NCI-H1092 (cell line): ENCODE measurements at places on chromosomes 6 and 20.

DNA sequence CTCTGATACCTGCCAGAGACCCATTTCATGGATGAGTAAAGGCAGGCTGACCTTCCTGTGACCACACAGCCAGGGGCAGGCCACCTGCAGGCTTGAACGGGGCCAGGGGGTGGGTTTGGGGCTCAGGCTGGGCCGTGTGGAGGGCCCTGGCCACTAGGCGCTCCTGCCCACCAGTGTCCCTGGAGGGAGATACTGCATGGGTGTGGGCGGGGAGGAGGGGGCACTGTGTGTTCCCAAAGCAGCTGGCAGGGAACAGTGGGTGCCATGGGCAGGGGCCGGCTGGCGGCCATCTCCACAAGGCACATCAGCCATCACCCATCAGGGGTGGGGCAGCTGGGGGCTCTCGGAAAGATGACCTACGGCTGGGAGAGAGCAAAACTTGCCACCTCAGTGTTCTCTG lies 15.4 kb downstream of the SRC start:
- no peak for DNase-seq

GRCh38 chr6:36759148-36759759 lies 61.6 kb downstream of the RAB44 start:
- DNase-seq = peak; percentile 25

- no peak for DNase-seq
Measured at GRCh38 chr20:57993716-57994431, 234.6 kb downstream of the ANKRD60 start.

- no peak for DNase-seq
Measured at GRCh38 chr20:17627101-17627955, 54.7 kb downstream of the RRBP1 start.

GRCh38 chr20:8318965-8319625 lies 187.0 kb downstream of the PLCB1 start:
- no peak for DNase-seq

DNA sequence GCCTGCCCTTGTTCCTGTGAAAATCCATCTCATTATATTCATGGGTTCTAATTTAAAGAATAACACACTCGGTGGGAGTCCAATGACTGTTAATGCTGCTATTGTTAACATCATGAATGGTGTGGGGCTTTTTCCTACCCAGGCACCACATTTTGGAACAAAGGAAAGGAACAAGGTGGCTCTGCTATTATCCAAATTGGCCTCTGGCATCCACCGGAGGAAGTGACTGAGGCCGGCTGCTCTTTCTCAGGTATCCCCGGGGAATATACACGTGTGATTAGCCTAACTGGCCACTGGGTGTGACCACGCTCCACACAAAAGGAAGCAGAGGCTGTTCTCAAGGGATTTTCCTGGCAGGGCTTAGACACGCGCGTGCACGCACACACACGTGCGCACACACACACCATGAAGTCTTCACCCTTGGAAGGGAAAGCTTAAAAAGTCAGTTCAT lies 601.2 kb upstream of the ARID1B start:
- peak; percentile 66 for DNase-seq

- DNase-seq = no peak
Measured at GRCh38 chr6:29789176-29789575, 38.4 kb upstream of the HLA-G start.

DNA sequence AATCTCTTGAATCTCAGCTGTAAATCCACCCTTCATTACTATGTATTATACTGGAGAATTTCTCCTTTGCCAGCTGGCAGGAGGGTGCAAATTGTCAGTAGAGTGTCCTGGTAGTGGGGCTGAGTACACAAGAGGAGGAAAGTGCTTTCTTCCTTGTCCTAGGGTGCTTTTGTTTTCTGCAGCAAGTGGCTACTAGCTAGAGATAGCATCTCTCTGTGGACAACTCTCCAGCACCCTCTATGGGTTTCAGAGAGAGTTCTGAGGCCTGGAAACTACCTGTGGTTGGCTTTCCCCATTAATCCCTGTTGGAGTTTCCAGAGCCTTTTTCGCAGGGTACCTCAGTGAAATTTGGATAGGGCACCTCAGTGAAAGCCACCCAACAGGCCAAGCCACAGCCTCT lies 422.5 kb upstream of the RGS17 start:
- DNase-seq = no peak

- no peak for DNase-seq
Measured at GRCh38 chr6:40187535-40188144, 253.4 kb upstream of the MOCS1 start.

DNA sequence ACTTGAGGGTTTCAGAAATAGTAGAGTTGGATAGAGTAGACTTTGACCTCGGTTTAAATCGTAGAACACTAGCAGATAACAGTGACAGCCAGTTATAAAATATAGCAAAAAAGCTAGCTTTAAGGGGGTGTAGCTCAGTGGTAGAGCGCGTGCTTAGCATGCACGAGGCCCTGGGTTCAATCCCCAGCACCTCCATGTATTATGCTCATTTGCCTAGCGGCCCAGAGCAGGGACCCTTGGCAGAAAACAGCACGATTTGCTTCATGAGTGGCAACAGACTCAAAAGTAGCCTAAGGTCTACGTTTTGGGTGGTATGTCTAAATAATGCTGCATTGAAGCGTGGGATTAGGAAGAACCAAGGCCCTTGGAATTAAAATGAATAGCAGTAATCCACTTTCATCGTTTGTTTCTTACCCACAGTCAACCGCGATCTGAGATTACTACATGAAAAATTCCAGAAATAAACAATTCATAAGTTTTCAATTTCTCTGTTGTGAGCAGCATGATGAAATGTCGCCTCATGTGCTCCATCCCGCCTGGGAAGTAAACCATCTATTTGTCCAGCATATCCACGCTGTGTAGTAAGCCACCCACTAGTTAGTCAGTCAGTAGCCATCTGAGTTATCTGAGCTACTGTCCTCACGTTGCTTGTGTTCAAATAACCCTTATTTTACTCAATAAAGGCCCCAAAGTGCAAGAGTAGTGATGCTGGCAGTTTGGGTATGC lies 184.9 kb downstream of the GPX5 start:
- no peak for DNase-seq

DNA sequence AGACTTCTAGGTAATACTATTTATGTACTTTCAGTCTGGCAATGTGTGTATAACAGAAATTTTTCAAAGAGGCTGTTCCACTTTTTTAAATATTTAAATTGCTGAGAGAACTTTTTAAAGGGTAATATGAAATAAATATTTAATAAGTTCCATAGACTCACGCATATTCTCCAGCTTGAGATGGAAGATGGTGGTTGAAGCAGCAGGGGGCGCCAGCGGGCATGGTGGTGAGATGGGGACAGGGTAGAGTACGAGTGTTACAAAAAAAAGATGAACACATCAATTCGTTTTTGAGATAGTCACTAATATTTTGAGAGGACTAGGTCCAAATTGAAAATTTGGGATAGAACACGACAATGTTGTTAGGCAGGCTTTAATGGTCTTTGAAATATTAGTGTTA lies 68.4 kb downstream of the RSPO3 start:
- no peak for DNase-seq

- DNase-seq = no peak
Measured at GRCh38 chr20:10498200-10498599, 63.1 kb downstream of the SLX4IP start.

DNA sequence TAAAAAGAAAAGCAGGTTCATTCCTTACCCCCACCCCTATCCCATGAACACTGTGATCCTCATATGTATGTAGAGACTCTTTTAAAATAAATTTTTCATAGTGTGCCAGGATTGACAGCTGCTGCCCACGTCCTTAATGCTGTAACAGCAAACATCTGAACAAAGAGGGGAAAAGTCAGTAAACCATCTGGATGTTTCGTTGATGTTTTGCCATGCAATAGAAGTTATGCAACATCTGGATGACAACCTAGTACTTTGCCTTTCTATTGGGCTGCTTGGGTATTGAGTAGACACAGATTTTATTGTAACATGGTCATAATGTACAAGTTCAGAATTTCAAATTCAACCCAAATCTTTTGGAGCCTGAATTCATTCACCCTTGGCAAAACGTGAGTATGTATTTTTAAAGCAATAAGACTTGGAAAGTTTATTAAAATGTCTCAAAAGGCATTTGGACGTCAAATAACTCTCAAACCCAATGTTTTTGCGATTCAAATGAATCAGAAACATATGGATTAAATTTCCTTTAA lies 500.3 kb downstream of the DHX35 start:
- no peak for DNase-seq

DNA sequence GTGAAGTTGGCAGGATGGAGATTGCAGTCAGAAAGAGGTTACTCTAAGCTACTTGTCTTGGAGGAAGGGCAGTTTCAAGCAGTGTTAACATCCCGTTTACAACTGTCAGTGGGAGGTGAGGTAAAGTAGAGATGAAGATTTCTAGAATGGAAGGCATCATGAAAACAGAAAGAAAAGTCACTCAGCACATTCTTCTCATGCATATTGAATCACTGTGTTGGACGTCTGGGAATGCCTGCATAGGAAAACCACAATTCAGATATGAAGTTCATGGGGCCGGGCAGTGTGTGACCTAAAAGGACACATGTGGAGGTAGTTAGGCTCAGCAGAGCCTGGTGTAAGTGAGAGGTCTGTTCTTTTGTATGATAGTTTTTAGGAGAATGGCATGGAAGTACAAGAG lies 73.5 kb upstream of the LAMP5 start:
- DNase-seq = no peak

DNA sequence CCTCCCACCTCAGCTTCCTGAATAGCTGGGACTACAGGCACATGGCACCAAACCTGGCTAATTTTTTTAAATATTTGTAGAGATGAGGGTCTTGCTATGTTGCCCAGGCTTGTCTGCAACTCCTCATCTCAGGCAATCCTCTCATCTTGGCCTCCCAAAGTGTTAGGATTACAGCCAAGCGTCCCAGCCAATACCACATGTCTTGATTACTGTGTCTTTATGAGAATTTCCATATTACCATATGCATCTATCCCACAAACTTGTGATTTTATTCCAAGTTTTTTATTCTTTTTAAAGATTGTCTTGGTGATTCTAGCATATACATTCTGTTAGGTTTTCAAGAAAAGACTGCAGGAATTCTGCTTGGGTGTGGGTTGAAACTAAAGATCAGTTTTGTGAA lies 82.7 kb downstream of the LPA start:
- no peak for DNase-seq

DNA sequence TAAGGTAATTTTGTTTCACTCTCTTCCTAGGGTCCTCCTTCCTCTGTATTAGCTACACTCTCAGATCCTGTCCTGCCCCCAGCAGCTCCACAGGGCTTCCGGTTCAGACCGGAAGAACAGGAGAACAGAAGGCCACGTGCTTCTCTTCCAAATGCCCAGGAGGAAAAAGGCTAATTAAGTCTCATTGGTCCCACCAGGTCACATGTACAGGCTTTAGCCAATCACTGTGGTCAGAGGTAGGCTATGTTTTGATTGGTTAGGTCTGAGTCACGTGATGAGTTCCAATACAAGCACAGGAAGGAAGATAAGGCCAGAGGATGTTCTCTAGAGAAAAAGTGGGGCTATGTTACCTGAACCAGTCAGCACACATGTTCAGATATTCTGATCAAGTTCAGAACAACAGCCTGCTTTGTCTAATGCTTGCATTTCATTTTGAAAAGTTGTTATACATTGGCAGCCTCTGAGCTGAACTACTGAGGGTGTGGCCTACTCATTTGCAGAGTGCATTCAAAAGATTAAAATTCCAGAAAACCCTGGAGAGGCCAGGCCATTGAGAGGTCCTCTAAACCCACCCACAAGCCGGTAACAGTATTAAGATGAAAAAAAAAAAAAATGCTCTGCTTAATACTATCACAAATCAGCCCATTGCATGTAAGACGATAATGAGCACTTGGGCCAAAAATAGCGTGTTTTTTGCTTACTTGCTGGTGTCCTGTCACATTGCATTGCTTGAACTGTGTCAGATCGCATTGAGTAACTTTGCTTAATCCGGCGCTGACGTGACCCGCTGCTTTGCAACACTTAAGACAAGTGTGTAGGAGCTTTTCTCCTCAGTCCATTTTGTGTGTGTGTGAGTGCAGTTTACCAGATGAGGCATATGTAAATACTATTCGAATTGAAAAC lies 170.3 kb downstream of the TSHZ2 start:
- DNase-seq = no peak

DNA sequence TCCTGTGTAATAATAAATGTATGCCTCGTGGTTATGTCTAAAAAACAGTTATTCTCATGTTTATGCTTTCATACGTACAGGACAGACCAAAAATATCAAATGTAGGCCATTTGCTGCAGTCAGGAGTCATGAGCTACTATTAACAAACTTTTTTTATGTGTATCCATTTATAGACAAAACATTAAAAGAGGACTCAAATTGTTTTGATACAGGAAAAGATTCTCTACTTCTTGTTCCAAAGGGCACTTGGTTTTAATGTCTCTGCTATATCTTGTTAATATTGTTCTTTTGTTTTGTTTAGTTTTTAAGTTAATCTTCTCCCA lies 155.2 kb downstream of the ZDHHC14 start:
- DNase-seq = no peak

- DNase-seq = peak; percentile 47
Measured at GRCh38 chr20:32789896-32790750, 27.9 kb downstream of the DNMT3B start.

- no peak for DNase-seq
Measured at GRCh38 chr6:946546-946945, 253.6 kb upstream of the EXOC2 start.

- DNase-seq = no peak
Measured at GRCh38 chr6:140018588-140018987, 644.1 kb upstream of the CITED2 start.

DNA sequence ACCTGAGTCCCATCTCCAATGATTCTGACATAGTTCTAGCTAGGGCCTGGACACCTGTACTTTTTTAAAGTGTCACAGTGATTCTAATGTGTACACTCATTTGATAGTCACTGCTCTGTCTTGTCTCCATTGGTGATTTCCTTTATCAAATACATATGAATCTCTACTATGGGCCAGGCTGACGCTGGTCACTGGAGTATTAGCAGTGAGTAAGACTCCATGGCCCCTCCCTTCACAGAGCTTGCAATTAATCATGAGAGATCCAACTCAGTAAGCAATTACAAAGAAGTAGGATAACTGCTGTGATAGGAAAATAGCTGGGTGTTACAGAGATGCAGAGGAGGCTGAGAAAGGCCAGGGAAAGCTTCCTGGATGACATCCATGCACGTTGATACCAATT lies 19.3 kb upstream of the SASH1 start:
- no peak for DNase-seq

- no peak for DNase-seq
Measured at GRCh38 chr20:14879839-14880238, 542.4 kb upstream of the FLRT3 start.
